LoVo (cell line): ENCODE measurements at places on chromosomes 2 and 18.

DNA sequence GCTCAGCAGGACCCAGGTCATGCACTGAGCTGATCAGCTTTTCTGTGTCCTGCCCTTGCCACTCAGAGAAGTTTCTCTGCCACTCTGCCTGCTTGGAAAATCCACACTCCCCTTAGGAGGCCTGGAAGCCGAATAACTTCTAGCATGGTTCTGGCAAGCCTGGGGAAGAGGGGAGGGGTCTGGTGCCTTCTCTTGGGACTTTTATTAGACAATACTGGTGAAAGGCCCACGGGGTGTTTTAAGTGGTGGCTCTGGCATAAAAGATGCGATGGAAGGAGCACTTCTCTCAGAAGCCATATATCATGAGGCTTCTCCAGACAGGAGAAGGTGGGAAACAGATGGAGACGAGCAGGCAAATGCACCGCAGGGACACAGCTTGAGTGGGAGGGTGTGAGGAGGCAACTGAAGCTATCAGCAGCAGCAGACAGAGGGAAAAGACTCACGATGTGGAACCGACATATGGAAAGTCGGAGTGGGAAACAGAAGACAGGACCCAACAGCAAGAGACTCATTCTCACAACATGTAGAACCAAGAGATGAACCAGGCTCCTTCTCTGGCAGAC, 141.8 kb upstream of the CTNNA2 start:
- DNase-seq: no peak

GRCh38 chr2:109644571-109645275, 30.6 kb downstream of the SOWAHC start:
- DNase-seq: no peak

DNA sequence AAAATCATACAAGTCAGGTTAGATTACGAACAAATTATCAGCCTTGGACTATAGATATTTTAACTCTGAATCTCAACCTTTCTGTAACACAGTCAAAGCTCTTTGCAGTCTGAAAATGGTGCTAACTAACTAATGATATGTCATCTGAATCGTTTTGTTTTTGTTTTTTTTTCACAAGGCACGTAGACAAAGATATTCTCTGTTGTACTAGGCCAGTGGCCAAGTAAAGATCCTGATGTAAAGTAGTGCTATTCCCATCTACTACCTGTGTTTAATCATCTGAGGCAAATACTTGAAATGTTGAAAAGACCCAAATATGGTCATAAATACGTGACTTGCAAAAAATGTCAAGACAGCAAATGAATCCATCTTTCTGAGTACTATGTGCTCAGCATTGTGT, 65.7 kb downstream of the REL start:
- DNase-seq: no peak

- no peak for DNase-seq
Observed at GRCh38 chr18:79780547-79780946, 17.2 kb upstream of the KCNG2 start.

DNA sequence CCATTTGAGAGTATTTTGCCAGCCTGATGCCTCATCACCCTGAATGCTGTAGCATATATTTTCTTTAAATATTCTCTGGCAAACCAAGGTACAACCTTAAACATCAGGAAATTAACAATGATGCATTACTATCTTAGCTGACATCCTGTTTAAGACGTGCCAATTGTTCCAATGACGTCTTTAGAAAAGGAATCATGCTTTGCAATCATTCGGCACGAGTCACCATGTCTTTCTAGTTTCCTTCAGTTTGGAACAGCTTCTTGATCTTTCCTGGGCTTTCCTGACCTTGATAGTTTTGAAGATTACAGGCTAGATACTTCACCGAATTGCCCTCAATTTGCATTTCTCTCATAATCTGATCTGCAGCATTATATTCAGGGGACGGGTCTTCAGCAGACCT, 88.2 kb upstream of the GLI2 start:
- no peak for DNase-seq

GRCh38 chr2:40304340-40304739, 147.6 kb downstream of the SLC8A1 start:
- no peak for DNase-seq

GRCh38 chr18:35497027-35497369, 762 bp downstream of the INO80C start:
- peak; percentile 33 for DNase-seq

- no peak for DNase-seq
Observed at GRCh38 chr2:189171956-189172609, 7.5 kb downstream of the COL5A2 start.

GRCh38 chr18:26503382-26503781, 45.0 kb downstream of the KCTD1 start:
- DNase-seq: no peak

GRCh38 chr2:240427729-240428128, 7.7 kb upstream of the GPC1 start:
- no peak for DNase-seq

- peak; percentile 14 for DNase-seq
Observed at GRCh38 chr2:69798909-69799526, 30.4 kb upstream of the GMCL1 start.

GRCh38 chr2:174158003-174158402, 90.3 kb downstream of the OLA1 start:
- no peak for DNase-seq

DNA sequence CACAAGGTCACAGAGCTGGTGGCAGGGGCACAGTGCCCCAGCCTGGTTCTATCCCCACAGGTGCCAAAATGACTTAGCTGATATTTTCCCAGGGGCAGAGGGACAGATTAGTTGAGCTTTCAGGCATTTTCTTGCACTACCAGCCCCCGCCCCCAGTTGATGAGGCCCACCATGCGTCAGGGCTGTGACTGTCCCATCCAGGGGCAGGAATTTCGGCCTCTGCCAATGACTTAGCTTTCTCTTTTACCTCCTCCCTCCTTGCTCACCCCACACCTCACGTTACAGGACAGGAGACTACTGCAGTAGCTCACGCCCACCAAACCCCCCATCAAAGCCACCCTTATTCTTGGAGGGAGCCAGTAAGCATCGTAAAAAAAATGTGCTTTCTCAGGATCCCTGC, 31.5 kb downstream of the MRO start:
- no peak for DNase-seq

DNA sequence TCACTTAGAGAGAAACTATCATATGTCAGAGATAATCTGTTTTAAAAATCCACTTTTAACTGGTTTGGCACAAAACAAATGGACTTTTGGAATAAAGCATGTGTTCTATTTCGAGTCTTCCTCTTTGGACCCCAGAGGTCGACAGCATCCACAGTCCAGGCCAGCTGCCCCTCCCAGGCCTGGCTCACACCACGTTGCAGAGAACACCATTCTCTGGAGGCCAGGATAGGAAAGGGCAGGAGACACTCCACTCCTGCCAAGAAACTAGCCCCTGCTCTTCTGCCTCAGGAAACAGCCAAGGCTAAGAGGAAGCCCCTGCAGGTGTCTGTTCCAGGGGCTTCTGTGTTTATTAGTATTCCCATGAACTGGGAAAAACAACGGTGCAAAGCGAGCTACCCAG, 456.6 kb upstream of the ID2 start:
- DNase-seq: no peak

GRCh38 chr2:9717886-9718451, 87.2 kb upstream of the YWHAQ start:
- DNase-seq: no peak
